CD4-positive, alpha-beta T cell treated with Interleukin-17A for 1 hour (primary cell): ENCODE measurements at places on chromosomes 12 and 14.
A peak's percentile ranks its signal among the peaks of the same experiment; 100 is the strongest.

DNA sequence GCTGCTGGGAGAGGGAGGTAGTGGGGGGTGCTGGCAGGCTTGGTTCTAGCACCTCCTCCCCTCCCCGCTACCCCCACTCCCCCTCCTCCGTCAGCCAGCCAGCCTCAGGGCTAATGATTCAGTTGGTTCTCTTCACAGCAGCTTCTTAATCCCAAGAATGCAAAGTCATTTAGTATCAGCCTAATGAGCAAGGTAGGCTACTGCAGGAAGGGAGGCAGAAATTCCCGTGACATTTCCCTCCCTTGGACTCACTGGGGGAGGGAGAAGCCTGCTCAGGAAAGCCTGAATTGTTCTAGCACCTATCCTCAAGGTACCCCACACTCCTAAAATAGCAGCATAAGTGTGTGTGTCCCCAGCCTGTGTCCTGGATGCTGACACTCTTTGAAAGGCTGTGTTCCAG, 29.8 kb downstream of the ITPK1 start:
- DNase-seq: no peak

DNA sequence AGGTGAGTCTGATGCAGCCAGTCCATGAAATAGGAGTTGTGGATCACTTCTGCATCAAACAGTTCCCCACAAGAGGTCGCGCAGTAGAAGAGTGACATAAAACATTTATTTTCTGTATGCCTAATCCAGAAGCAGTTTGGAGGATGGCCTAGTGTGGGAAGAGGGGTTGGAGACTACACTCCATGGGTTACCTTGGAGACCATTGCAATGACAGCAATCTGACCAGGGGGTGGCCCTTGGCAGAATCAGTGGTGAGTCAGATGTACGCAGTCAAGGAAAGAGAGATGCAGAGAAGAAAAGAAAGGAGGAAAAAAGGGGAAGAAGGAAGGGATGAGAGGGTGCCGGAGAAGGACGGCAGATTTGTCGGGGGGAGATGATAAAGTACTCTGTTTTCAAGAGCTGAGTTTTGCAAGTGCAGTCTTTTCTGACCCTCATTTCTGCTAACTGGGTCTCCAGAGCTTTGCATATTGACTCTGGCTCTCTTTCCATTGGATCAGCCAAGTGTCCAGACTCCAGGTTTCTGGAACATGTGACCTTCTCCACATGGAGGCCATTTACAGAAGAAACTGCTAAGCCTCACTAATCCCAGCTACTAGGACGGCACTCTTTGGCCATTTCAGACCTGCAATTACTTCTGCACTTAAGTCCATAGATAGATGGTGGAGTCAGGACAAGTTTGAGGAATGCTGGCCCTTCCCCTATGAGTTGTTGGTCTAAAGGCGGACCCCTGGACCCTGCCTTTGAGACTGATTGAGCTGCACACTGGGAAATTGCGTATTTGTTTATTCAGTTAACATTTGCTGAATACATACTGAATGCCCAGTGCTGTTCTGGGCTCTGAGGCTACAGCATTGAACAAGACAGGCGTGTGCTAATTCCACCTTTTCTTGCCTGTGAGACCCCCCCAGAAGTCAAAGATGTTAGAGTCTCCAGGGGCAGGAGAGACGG, 424.2 kb downstream of the BCL11B start:
- no peak for DNase-seq

DNA sequence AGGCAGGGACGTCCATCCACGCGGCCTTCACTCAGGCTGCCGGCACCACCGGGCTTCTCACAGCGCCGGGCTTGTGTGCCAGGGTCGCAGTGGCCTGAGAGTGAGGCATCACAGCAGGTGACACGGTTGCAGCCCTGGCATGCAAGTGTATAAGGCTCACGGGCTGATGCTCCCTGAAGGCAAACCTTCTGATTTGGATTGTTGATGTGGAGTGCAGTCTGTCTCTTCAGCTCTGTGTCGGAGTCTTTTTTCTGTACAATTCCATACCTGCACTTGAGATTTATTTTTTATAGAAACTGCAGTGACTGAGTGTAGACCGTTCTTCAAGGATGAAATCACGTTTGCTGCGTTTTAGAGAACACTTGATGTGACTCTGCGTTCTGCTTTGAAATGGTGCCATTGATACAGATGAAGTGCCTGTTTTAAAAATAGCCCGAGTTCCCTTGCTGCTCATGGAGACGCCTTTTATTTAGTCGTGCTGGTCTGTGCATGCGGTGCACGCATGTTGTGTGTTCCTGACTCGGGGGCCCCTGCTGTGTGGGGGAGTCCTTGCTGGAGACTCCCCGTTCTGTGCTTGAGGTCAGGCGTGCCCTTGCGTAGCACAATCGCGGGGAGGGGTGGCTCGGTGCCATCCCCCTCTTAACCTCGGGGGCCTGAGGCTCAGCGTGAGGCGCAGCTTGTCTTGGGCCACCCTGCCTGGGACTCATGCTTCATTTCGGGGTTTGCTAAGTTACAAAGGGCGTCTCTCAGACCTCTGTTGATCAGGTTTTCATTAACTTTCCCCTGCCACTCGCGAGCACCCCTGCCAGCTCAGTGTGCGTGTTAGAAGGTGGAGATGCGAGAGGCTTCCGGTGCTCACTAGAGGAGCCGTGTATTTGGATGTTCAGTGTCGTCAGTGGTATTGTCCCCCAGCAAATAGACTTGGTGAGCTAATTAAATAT, 21.6 kb upstream of the AMN start:
- peak; percentile 15 for DNase-seq

DNA sequence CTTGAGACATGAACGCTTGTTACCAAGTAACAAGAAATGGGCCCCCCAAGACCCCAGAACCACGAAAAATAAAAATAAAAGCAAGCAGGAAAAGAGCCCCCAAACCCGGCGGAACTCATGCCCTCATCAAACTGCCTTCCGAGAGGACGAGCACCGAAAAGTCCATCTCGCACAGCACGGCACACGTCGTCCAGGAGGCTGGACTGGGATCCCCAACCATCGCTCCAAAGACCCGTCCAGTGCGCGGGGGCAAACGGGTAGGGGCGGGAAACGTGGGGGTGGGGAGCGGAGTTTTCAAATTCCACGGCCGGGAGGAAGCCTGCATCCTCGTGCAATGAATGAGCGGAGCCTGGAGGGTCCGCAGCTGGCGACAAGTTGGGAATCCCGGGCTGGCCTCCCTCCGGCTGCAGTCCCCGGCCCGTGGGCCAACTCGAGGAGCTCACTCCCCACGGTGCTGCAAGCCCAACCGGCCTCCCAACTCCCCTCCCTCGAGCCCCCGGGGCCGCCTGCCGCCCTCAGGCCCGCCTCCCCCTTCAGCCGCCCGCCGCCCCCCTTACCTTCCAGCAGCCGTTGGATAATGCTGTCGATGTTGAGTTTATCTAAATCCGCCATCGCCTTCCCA, 484 bp downstream of the PPP1CC start:
- no peak for DNase-seq

GRCh38 chr14:105682956-105683570, 156.7 kb downstream of the TMEM121 start:
- DNase-seq: no peak

DNA sequence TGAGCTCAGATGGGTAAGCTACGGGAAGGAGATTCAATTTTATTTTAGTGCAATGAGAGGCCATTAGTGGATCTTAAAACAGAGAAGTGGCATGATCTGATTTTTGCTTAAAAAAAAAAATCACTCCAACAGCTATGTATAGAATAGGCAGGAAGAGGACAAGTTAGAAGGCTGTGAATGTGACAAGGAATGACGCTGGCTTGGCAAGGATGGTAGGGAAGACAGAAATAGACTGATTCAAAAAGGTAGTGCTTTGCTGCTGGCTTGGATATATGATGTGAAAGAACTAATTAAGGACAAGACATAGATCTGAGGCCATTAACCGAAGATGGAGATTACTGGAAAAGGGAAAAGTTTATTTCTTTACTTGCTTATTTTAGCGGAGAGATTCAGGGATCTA, 105.2 kb upstream of the GPHB5 start:
- no peak for DNase-seq

DNA sequence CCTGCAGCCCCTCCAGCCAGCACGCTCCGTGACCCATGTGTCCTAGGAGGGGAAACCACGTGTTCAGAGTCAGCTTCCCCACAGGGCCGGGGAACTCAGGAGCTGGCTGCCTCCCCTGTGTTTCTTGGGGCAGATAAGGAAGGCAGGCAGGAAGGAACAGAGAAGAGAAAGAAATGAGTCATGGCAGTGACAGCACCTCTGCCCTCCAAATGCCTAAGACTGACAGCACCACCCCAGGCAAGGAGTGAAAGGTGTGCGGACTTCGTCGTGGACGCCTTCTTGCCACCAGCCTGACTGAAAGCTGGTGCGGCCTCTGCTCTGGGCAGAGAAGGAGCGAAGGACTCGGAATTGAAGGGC, 167.0 kb upstream of the FKBP4 start:
- no peak for DNase-seq

DNA sequence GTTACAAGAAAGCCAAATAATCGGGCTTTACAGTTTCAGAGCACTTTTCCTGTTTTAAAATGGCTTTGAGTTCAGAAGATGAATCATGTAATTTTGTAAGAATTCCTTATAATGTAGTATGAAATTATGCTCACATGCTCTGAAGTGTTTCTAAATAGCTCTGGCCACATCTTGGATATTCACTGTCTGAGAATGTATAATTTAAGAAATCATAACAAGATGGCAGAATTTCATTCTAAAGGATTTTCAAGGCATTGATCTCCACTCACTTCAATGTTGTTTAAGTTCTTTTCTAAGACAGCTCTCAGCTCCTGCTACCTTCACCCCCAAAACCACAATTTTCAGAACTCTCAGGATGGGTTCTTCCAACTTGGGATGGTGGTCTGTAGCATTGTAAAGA, 180.1 kb downstream of the DACT1 start:
- DNase-seq: no peak

DNA sequence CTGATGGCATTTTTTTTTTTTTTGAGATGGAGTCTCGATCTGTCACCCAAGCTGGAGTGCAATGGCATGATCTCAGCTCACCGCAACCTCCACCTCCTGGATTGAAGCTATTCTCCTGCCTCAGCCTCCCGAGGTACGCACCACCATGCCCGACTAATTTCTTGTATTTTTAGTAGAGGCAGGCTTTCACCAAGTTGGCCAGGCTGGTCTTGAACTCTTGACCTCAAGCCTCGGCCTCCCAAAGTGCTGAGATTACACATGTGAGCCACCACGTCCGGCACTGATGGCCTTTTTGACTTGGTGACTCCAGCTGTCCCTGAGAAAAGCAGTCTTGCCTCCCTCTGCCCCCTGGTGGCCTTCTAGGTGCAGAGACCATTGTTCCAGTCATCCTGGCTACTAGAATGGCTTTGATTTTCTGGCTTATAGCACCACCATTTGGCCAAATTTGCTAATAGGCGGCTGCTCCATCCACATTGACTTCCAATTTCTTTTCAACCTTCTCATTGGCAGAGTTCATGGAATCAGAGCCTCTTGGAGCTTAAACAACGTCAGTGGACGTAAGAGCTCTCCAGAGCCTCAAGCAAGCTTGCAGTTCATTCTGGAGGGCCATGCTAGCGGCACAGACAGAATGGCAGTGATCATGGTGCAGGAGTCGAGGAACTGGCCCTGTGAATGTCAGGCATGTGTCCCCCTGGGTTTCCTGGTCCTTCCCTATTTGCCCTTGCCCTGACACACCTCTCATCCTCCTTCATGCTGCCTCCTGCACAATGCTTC, 25.4 kb upstream of the EIF4B start:
- peak; percentile 88 for DNase-seq

DNA sequence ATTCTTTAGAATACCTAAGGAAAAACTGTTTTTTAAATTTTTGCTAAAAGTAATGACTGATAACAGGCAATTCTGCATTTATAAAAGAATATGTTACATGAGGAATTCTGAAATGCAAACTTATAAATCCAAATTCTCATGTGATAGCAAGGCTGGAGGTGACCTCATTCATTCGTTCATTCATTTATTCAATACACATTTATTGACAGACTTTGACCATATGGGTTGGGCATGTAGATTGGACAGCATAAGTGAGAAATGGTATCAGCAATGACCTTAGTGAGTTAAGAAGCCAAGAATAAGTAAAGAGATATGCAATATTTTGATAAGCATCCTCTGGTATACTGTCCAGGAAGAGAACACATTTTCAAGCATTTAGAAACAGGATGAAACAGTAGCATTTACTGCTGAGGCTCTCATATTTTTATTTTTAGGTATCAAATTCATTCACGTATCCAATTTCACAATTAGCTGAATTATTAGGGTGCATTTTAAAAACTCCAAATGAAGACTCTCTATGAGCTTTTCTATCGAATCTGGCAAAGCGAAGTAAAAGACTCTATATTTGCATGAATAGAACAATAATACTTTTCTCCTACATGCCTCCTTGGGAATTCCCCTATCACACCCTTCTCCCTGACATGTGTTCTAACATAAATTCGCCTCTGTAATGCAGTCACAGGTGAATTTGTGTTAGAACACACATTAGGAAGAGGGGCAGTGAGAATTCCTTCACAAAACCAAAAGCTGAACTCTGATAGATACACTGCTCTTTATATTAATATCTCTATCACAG, 49.9 kb downstream of the PEBP1 start:
- no peak for DNase-seq

- DNase-seq: no peak
Measured at GRCh38 chr14:34911209-34912150, 36.3 kb upstream of the BAZ1A start.

- no peak for DNase-seq
Measured at GRCh38 chr12:98149691-98150210, 365.6 kb upstream of the TMPO start.

DNA sequence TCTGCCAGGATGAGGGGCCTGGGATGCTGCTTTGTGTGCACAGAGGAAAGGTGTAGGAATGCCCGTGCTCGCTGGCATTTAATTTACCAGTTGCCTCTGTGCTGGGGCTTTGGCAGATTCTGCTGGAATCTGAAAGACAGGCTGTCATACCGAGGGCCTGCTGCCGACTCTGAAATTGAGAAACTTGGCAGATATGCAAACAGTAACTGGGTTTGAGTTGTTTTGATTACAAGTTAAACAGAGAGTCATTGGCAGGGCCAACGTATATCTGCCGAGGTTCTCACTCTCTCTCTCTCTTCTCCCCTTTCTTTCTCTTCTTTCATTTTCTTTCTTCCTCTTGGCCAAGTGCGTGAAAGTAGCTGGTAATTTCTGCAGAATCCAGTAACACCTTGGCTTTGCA, 618.7 kb downstream of the VRK1 start:
- DNase-seq: no peak

DNA sequence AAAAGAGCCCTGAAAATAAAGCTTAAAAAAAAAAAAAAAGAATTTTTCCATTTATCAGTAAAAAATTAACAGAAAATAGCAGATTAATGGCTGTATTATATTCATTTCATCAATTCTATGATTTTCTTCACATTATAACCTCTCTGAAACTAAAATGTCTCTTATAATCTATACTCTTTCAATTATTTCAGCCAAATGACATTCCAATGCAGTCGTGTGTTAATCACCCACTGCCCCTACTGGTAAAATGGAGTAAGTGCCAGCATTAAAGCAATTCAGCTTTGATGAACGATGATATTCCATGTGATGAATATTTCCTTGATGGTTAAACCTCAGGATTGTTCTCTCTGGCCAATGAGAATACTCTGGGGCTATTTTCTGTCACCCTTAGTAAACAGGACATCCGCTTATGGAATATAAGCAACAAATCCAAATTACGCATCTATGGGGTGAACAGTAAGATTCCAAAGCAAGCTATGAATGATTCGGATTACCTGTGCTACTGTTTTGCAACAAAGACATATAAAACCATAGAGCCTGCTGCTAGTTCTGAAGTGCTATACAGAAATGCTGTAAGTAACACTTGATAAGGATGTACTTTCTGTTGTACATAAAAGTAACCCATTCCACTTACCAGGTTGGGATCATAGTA, 20.3 kb upstream of the SYCP3 start:
- DNase-seq: peak; percentile 58

- no peak for DNase-seq
Measured at GRCh38 chr14:27995691-27996090, 770.9 kb upstream of the FOXG1 start.

- no peak for DNase-seq
Measured at GRCh38 chr12:120928864-120929652, 24.9 kb upstream of the SPPL3 start.
